ENCODE measurements at places on chromosomes 5 and 9. TPM values are rescaled to one million over a fixed set of nuclear protein-coding genes. Genes with fewer than 3 reads are reported as not detected.

STOM gene
- 155 TPM for total RNA-seq

NSG2 gene
- 0.11 TPM for total RNA-seq

SV2C gene
- not detected for total RNA-seq

OTP gene
- total RNA-seq, result not detected

SLCO6A1 gene
- total RNA-seq, result not detected

FAM169A gene
- 3.0 TPM for total RNA-seq

GRCh38 chr9:133727277-133727875, 10.8 kb downstream of the SARDH start:
- DNase-seq, result peak; percentile 32

- no peak for DNase-seq
Observed at GRCh38 chr5:63686938-63687337, 275.3 kb downstream of the HTR1A start.

- no peak for DNase-seq
Observed at GRCh38 chr5:93995126-93995621, 253.8 kb upstream of the POU5F2 start.

DNA sequence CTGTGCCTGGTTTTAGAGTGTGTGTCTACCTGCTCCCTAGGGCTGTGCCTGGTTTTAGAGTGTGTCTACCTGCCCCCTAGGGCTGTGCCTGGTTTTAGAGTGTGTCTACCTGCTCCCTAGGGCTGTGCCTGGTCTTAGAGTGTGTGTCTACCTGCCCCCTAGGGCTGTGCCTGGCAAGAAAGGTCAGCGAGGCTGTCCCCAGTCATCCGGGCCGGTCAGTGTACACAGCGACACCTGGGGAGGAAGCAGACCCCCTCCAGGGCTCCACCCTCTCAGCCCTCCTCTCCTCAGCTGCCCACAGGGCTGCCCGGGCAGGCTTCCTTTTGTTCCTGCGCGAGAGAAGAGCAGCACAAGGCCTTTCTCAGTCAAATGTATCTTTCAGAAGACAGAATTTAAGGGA, 4.1 kb downstream of the NRARP start:
- no peak for DNase-seq

- no peak for DNase-seq
Observed at GRCh38 chr5:171597946-171598640, 178.6 kb downstream of the FGF18 start.

DNA sequence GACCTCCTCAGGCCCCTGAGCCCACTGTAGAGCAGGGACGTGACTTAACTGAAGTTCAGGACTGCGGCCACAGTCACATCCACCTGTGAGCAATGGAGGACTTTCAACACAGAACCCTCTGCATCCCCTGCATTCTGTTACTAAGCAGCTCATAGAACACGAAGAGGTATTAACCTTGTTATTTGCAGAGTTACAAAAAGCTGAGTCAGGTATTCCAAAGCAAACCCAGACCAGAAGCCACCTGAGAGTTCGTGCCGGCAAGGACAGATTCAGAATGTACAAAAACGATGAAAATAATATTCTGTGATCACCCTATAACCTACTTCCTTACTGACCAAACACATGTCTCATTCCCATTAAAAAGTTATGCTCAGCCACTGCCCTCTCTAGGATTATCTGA, 33.0 kb upstream of the PRSS3 start:
- DNase-seq, result no peak

DNA sequence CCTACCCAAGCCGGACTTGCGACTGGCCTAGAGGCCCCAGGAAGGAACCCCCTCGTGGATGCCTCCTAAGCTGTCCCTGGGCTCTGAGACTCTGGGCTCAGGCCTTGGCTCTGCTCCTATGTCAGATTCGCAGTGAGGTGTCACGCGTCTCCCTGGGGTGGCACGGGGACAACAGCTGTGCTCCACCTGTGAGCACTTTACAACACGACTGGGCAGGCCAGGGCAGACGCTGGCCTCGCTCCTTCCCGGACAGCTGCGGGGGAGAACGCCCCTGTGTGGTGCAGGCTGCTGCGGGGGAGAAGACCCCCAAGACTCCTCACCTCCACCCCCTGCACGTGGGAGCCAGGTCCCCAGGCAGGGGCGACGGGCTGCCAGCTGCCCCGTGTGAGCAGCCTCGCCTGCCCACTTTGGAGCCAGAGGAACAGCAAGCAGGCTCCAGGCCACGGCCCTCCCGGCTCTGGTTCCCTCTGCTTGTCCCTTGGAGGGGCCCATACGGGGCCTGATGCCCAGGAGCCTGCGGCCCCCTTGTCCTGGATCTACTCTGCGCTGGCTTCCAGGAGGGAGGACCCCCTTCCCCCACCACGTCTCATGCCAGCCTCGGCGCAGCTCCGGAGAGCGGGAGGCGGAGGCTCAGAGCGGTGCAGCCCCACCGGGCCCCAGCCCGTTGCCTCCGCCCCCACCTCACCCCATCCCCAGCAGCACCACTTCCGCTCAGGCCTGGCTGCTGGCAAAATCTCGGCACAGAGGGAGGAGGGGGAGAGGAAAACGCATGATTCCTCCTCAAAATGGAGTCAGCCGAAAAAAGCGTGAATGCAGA, 36.0 kb downstream of the SARDH start:
- peak; percentile 44 for DNase-seq

GRCh38 chr5:98637557-98637956, 135.9 kb upstream of the RGMB start:
- DNase-seq, result no peak

- peak; percentile 18 for DNase-seq
Observed at GRCh38 chr5:179148703-179149170, 88.6 kb downstream of the ZNF354C start.

- DNase-seq, result no peak
Observed at GRCh38 chr5:113922343-113922742, 408.8 kb downstream of the YTHDC2 start.

- DNase-seq, result no peak
Observed at GRCh38 chr9:73009649-73010288, 56.9 kb upstream of the ALDH1A1 start.

- DNase-seq, result peak; percentile 52
Observed at GRCh38 chr9:16092142-16093091, 539.6 kb downstream of the CCDC171 start.

GRCh38 chr5:127834554-127834953, 131.4 kb downstream of the CCDC192 start:
- no peak for DNase-seq

- peak; percentile 26 for DNase-seq
Observed at GRCh38 chr5:179195561-179196404, 135.6 kb downstream of the ZNF354C start.

- no peak for DNase-seq
Observed at GRCh38 chr5:80884929-80885328, 75.2 kb upstream of the RASGRF2 start.

- DNase-seq, result no peak
Observed at GRCh38 chr5:151708126-151708525, 21.4 kb upstream of the SPARC start.
